ENCODE measurements at places on chromosomes 5 and 9.

- no peak for DNase-seq
Observed at GRCh38 chr5:139207297-139208000, 9.3 kb upstream of the SIL1 start.

GRCh38 chr9:136396219-136396515 is 3.8 kb downstream of the SNAPC4 start:
- DNase-seq, result no peak

GRCh38 chr9:74562611-74563010 is 65.5 kb downstream of the RORB start:
- DNase-seq, result no peak

GRCh38 chr5:76788362-76788761 is 30.5 kb upstream of the F2RL1 start:
- peak; percentile 25 for DNase-seq

- no peak for DNase-seq
Observed at GRCh38 chr5:134784241-134784920, 25.8 kb downstream of the DDX46 start.

- no peak for DNase-seq
Observed at GRCh38 chr9:21904776-21905175, 89.4 kb downstream of the CDKN2A start.

GRCh38 chr5:169412831-169413230 is 111.9 kb upstream of the SLIT3 start:
- DNase-seq, result no peak

- DNase-seq, result no peak
Observed at GRCh38 chr9:88025411-88026117, 51.2 kb upstream of the CDK20 start.

DNA sequence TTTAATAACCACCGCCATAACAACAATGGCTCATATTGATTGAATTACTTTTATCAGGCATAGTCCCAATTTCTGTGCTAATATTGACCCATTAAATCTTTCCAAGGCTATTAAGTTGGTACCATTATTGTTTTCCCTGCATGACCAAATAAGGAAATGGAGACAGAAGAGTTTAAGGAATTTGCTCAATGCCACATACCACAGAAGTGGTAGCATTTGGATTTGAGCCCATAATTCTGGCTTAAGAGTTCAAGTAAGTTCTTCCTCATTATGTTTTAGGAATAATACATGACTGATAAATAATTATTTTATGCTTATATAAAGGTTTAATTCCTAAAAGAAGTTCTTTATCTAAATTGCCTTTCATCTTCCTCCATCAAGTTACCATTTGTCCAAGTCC is 43.4 kb upstream of the HAPLN1 start:
- no peak for DNase-seq

DNA sequence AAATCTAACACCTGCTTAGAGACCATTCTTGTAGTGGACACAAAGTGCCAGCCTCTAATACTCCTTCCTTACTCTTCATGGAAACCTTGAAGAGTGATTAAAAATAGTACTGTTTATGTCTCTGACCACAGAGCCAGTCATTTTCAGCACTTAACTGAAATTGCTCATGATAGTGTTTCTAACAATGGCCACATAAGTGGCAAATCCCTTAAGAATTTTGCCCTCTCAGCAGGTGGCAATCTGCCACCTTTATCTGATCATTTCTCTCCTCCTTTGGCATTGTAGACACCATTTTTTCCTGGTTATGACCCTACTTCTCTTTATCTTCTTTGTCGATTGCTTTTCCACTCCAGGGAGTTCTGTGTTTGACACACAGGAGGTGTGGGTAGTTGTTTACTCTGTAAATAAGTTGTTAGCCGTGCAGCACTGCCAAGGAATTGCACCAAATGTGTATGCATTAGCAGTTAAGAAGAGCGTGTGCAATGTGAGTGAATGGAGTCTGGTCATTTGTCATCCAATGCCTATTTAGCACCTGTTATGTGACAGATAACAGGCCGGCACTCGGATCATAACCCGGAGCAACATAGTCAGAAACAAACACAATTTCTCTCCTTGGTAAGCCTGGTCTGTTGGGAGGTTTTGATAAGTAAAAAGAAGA is 36.8 kb upstream of the STARD4 start:
- DNase-seq, result no peak

GRCh38 chr9:8136477-8136876 is 336.9 kb upstream of the DMAC1 start:
- no peak for DNase-seq

- DNase-seq, result peak; percentile 67
Observed at GRCh38 chr5:102545175-102545574, 46.4 kb upstream of the SLCO6A1 start.

Measured in hepatocyte (in vitro differentiated cells).